ENCODE measurements at places on chromosomes 12 and 14.

- no peak for DNase-seq
Observed at GRCh38 chr12:78680596-78680995, 184.0 kb upstream of the SYT1 start.

DNA sequence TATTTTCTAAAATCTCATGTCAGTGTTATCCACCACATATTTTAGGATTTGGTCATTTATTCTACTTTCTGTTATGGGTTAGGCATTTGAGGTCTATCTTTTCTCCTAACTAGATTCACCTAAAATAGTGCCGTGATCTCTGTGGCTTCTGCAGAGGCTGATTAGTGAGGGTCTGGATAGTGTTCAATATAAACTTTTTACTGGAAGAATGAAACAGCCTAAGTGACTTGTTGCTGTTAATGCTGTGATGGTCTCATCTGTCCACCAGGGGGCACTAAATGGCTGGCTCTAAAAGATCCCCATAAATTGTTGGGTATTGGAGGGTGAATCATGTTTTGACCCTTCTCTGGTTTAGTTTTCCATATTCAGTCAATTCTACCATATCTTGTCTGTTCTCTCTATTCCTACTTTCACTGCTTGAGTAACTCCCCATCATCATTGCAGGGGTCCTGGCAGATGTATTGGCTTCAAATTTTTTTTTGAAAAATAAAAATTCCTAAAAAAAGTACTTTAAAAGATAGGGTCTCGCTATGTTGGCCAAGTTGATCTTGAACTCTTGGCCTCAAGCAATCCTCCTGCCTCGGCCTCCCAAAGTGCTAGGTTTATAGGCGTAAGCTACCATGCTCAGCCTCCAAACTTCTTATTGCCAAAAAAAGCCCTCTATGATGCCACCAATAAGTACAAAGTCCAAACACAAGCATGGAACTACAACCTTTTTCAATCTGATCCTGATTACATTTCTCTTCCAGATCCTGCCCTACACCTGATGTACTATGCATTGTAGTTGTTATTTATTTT, 6.9 kb downstream of the PABPN1 start:
- DNase-seq = no peak

DNA sequence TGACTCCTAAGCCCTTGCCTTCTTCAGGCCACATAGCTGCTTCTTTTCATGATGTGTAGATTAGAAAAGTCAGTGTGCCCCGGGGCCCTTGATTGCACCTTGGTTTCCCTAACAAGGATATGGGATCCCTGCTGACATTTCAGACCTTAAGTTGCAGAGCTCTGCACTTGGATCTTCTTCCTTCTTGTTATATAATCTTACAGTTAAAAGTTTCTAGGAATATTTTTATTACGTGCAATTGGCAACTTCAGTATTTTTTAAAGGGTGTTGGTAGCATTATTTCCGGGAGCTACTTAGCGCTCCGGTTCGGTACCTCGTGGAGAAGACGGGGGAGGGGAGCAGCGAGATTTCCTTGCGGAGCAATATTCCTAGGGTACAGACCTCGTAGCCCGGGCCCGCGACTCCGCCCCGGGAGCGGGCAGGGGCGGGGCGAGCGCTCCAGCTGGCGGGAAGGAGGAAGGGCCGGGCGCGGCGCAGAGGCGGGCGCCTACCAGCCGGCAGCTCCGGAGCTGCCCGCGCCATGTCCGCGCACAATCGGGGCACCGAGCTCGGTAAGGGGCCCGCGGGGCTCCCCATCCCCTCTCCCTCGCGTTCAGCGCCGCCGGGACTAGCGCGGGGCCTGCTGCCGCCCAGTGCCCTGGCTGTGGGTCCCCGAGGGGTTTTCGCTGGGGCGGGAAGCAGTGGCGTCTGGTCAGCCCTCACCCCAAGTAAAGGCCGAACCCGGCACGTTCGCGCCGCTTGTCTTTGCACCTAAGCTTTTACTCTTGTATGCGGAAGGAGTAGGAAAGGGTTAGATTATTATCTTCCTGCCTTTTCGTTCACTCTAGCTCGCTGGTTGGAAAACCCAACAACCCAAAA, at the start of gene DERA:
DERA (plus strand) TSS at position 469 of the 858 bp plus-strand sequence; CDS start at position 521, 52 bp downstream.
- peak; percentile 88 for DNase-seq

DNA sequence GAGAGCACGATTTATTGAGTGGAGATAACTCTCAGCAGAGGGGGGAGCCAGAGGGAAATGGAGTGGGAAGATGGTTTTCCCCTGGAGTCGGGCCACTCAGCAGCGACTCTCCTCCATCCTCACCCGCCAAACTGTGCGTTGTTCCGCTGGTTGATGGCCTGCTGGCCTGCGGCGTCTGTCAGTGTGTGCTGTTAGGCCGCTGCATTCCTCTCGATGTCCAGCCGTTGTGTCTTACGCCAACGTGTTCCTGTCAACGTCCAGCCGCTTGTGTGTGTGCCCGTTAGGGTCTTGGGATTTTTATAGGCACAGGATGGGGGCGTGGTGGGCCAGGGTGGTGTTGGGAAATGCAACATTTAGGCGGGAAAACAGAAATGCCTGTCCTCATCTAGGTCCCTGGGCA, 69.2 kb downstream of the PTPRQ start:
- DNase-seq = peak; percentile 30

- DNase-seq = peak; percentile 89
Observed at GRCh38 chr14:76958980-76959710, 69.4 kb downstream of the IRF2BPL start.

- DNase-seq = no peak
Observed at GRCh38 chr14:24673534-24674203, 39.7 kb upstream of the GZMB start.

DNA sequence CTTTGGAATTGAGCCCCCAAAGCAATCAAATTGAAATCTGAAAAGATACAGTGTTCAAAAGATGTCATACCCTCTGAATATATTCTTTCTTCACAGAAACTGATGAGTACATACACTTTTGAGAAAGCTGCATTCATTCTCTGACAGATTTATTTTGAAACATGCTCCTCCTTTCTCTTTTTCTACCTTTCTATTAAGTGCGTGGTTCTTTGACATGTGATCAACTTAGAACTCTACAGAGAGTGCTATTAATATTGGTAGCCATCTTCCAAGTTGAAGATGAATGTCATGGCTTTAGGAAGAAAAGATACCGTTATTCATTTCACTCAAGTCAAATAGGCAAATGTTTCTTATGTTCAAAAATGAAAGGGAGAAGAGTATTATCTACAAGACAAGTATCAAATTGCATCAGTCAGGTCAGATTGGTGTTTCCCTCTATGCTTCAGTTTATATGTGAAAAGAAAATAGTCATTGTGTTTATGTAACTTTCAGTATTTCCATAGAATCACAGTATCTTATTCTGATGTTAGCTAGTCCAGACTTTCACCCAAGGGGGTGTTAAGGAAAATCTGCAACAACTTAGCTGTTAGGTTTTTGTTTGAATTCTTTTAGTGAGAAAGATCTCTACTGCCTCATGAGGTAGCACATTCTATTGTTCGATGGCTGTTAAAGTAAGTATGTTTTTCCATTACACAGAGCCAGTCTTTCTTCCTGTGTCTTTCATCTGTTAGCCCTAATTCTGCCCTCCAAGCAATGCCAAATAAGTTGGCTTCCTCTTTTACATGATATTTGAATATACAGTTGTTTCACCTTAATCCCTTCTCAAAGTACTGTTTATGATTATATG, 55.4 kb upstream of the GARIN2 start:
- no peak for DNase-seq

DNA sequence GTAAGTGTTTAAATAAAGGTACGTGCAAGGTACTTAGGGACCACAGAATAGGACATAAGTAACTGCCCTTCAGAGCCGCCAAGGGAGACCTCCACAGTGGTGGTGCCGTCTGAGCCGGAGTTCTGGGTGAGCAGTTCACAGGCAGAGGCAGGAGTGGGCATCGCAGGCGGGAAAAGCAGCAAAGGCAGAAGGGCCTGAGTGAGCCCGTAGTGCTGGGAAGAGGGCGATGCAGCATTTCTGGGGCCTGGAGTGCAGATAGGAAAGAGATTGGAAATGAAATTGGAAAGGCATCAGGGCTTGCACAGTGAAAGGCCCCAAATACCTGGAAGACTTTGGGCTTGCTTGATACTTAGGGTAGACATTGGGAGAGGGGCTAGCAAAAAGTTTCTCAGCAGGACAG, 32.9 kb downstream of the EVL start:
- DNase-seq = no peak

- DNase-seq = no peak
Observed at GRCh38 chr14:97592341-97592980, 795.3 kb downstream of the VRK1 start.

GRCh38 chr12:93960521-93960920, 187.9 kb upstream of the PLXNC1 start:
- no peak for DNase-seq

DNA sequence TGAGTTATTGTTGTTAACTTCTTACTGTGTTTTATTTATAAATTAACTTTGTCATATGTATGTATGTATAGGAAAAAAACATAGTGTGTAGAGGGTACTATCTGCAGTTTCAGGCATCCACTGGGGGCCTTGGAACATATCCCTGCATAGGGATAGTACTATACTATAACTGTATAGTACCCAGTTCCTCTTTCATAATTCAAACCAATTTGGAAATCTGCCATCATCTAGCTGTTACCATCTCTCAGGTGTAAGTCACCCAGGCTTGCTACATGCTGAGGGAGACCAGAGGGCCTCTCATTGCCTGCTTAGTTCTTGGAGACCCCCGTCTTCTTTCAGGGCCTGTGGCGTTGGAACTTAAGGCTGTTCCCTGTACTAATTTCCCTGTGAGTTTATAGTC, 12.9 kb upstream of the DCD start:
- DNase-seq = no peak

DNA sequence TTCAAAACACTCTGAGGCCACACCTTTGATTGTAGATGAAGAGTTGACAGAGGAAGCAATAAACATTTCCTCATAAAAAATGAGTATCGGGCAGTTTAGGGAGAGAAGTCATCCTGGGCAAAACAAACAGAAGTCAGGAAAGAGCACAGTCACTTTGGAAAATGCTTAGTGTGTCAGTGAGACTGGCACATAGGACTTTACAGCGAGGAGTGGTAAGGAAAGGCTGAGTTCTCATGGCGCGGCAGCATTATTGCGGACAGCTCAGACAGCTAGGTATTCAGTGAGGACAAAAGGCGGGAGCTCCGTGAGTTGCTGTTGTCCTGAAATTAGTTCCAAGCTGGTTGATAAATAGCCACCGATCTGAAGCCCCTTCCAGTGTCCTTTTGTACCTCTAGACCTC, 229.9 kb downstream of the SNAPC1 start:
- DNase-seq = no peak

DNA sequence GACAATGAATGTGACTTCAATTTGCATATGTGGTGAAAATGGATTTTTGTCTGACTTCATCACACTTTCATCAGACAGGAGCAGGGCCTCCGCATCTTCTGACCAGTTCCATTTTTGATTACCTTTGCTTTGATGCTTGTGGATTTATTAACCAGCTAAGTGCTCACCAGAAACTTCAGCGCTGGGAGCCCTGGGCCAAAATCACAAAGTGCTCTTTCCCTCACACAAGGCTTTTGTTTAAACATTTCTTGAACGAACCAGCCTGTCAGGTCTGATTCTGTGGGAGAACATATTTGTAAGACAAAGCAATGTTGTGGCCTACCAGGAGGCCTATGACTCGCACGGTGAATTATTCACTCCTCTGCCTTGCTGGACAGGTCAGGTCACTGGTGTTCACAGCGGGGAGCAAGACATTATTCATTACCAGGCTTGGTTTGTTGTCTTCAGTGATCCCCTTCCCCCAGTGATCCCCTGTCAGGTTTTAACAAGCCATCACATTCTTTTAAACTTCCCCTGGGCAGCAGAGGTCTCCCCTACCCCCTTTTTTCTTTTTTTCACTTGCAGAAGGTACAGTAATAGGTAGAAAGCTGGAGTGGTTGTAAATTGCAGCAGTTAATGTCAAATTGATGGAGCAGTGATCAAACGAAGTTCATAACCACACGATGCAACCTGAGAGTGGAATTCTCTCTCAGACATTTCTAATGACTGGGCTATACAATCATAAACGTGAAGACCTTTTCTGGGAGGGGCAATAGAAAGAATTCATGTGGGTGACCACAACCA, 167.5 kb upstream of the PRICKLE1 start:
- DNase-seq = no peak

GRCh38 chr14:68342216-68342763, 450.6 kb downstream of the ZFP36L1 start:
- no peak for DNase-seq

DNA sequence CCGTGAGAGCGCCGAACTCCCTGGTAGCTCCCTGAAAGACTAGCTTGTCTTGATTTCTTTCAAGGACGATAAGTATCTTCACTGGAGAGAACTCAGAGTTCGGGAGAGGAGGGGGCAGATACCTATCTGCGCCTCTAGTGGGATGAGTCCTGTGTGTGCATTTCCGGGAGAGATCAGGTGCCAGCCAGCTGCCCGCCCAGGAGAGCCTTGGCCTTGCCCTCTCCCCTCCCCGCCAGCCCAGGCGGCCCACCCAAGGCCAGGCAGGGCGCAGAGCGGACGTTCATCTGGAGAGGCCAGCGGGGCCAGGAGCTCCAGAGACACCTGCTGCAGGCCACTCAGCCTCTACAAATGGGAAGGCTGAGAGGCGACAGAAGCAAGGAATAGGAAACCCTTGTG, 1.0 kb downstream of the CD9 start:
- DNase-seq = peak; percentile 78

- no peak for DNase-seq
Observed at GRCh38 chr14:79293482-79294177, 917.7 kb downstream of the DIO2 start.

DNA sequence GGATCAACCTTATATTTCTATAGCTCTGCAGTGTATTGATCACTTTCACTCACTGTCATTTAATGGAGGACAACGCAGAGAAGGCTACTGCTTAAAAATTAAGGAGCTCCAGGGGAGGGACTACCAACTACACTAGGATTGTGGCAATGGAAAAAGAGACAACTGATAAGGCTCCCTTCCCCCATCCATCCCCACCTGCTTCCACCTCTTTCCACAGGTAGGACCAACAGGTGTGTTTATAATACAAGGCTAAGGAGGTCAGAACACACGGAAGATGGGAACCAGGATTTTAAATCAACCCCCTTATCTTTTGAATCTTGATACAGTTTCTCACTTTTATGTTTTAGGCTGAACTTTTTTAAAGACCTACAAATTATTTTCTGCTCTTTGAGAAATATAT, 90.8 kb downstream of the STAB2 start:
- no peak for DNase-seq
